Stimulated activated CD4-positive, alpha-beta T cell treated with anti-CD3 and anti-CD28 coated beads, Interleukin-1b, Interleukin-23, amount 100 ng/mL, for 1 hour (primary cell): ENCODE measurements at places on chromosomes 4 and X.

DNA sequence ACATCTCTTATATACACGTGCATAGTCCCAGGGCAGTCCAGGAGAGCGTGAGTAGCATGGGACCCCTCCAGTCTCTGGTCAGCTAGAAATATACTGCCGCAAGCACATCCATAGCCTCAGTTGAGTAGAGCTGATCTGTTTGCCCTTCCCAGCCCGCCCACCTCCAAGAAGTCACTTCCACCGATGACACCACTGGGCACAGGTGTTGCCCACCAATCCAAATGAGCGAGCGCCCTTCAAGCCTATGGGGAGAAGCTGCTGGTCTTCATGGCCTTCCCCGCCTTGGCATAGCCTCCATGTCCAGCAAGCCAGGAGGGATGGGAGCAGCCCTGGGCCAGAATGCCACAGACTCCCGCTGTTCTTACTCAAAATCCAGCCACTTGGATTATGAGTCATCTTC is 10.2 kb downstream of the DUSP9 start:
- DNase-seq, result no peak

- DNase-seq, result no peak
Observed at GRCh38 chr4:172844556-172844955, 324.1 kb upstream of the GALNT7 start.

GRCh38 chrX:100289066-100289558 is 121.0 kb downstream of the PCDH19 start:
- no peak for DNase-seq

DNA sequence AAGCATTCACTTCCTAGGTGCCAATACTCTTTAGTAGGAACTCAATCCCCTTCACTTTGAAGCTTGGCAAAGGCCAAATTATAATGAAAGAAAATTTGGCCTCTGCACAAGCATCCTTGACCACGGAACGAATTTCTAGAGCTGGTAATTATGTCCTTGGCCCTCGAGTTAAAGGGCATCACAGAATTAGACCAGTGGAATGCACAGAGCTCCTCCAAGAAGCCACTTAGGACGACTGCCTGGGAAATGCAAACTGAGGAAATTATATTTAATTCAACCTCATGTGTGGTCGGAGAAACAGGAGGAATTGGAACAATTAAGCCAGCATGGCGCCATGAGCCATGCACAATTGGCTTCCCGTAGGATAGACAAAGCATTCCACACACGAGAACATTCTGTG is 59.3 kb downstream of the NLGN4X start:
- DNase-seq, result no peak

GRCh38 chr4:79232540-79232939 is 93.3 kb downstream of the NAA11 start:
- no peak for DNase-seq

- DNase-seq, result no peak
Observed at GRCh38 chrX:103513067-103513466, 6.2 kb downstream of the RAB40A start.

DNA sequence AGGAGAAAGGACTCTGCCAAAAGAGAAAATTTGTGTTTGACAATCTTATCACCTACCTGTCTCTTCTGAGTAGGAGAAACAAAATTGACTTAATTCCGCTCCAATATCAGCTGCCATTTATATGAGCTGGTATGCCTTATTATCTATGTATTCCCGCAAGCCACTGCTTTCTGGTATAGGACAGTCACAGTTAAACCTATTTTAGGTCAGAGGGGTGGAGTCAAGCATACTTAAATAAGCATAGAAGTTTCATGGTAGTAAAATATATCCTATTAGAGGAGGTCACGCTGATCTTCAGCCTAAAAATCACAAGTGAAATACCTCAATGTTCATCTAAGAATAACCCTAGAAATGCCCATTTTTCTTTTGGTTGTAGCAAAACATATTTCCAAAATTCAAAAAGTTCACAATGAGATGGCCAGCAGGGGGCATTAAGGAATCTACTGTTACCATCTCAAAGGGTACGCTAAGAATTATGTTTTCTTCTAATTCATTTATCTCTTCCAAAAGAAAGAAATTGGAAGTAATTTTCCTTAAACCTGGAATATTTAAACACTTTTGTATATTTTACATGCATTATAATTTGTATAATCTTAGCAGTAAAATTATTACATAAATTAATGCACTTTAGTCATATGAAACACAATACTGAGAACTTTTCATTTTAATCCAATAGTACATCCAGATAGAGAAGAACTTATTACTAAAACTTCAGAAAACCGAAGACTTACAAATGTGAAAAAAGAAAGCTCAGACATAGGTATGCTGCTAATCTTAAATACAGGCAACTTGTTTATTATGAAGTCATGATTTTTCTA is 10.5 kb downstream of the PPAT start:
- no peak for DNase-seq
